ENCODE measurements at places on chromosomes 12 and 14. TPM values are rescaled to one million over a fixed set of nuclear protein-coding genes. Genes with fewer than 3 reads are reported as not detected.

DNA sequence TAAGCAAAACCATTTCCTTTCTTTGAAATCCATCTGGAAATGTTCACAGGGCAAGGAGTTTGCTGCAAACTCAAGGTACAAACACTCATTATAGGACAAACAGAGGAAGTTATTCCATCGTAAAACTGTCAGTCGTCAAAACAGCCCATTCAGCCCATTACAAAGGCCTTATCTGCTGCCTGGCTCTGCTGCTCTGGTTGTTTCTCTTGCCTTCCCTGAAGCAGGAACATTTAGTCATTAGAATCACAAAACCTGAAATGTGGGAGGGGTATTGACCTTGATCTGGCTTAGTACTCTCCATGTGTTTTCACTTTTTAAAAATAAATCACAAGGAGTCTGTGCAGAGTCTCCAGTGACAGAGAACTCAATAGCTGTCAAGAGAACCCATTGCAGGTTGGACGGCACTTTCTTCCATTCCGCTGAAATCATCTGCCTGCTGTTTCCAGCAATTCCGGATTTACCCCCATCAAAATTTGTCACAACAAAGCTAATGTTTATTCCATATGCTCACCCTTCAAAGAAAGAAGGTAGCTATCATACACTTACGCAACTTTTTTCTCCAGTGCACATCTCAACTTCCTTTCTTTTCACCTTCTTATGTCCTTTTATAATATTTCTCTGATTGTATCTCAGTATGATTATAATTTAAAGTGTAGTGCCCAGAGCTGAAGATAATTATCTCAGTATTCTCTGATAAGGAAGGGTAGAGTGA is 24.6 kb upstream of the ITPR2 start:
- no peak for DNase-seq

GRCh38 chr12:13961971-13962370 is 19.4 kb downstream of the GRIN2B start:
- no peak for DNase-seq

GRCh38 chr12:58639318-58639934 is 280.9 kb downstream of the LRIG3 start:
- no peak for DNase-seq

DNA sequence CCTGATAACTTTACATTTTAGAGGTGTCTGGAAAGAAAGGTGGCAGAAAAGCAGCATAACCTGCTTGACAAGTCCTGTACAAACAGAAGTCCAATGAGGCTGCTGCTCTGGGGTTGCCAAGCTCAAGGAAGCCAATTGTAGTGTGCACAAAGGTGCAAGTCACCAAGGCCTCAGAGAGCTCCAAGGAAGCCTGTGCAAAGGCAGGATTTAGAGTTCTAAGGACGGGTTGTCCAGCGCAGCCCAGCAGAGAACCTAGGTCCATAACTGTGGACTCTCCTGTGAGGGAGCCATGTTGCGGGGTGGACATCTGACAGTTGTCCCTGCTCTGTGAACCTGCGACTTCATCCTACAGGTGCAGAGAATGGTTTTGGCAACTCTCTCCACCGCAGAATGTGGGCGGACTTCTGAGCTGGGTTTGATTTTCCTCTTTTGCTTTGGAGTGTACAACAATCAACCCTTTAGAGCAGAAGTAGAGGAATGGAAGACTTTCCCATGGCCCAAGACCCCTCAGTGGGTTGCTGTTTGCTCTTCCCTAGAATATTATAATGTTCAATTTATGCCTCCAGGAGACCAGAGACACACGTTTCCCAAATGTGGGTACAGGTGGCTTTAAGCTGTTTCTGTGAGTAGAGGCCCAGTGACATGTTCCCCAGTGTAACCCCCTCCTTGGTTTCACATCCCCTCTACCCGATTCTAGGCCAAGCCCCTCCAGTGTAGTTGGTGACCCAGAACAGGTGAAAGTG is 81.0 kb downstream of the ETV6 start:
- no peak for DNase-seq

- no peak for DNase-seq
These were observed 367.6 kb downstream of the SOX5 start for GRCh38 chr12:23581913-23582312.

The PHETA1 gene
- 28.6 TPM for total RNA-seq

- no peak for DNase-seq
These were observed 142.2 kb downstream of the PAWR start for GRCh38 chr12:79548610-79548924.

DNA sequence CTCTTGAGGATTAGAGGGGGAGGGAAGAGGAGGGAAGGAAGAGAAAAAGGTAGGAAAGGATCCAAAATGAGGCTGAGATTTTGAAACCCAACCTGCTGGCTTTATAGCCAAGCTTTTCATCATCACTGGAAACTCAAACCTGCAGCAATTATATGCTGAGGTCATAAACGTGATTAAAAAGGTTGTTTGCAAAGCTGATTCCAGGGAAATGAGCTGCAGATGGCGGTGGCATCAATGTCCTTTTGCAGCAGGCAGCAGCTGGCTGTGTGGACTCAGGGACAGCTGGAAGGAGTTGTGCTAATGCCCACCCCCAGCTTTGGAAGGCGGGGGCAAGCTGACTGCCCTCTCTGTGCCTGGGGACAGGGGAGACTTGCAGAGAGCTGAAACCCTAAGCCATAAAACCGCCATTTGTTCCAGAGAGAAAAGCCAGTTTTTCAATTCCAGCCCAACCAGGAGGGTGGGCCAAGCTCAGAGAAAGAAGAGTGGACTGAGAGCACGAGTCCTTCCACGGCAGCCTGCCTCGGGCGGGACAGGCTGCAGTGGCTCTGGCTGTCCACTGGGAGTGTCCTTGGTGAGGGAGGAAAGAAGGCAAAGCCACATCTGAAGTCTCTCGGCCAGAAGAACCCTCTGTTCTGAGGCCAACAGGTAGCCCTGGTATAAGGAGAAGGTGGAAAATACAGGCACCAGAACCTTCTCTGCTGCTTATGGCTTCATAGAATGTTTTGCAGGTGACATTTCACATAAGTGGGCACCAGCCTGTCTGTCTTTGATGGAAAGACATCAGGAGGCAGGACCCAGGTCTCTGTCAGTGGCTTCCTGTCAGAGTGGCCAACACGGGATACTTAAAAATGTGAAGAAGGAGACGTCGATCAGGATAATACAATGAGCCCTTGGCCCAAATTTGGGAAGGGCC is 90.7 kb downstream of the SINHCAF start:
- peak; percentile 59 for DNase-seq

DNA sequence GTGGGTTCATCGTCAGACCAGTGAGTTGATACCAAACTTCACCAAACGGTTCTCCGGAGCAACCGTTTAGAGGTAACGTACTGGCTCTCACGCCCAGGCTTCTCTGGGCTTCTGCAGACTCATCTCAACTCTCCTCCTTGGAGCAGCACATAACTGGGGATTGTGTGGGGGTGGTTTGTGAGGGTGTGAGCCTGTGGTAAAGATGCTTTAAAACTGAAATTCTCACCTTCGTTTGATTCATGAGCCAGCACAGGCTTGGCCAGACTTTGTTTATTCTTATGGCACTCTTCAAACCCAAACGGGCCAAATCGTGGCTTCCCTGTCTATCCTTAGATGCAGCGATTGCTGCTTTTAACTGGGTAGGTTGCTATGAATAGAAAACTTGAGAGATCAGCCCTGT is 121.3 kb downstream of the SAMD4A start:
- no peak for DNase-seq

- no peak for DNase-seq
These were observed 31.9 kb downstream of the CDKL1 start for GRCh38 chr14:50364792-50365191.

- DNase-seq: no peak
These were observed 18.3 kb downstream of the TMEM106C start for GRCh38 chr12:47981496-47982260.

DNA sequence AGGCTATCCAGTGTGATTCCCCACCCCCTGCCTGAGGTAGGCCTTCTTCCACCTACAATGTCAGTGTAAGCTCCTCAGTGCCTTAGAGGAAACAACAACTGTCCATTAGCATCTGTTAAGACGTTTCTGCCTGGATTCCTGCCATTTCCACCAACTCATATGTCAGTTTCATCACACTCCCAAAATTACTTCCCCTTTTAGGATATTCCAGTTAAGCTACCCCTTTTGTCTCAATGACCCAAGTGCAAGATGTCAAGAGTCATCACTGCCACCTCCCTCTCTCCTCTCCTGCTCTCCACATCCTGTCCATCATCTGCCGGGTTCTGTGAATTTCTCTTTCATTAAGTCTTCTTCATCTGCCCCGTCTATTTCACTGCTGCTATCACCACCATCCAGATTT is 189.4 kb downstream of the DPF3 start:
- DNase-seq: no peak

All from left ventricle myocardium superior (tissue), 1 donor.